ENCODE measurements at places on chromosomes 3 and 15.
A peak's percentile ranks its signal among the peaks of the same experiment; 100 is the strongest.

DNA sequence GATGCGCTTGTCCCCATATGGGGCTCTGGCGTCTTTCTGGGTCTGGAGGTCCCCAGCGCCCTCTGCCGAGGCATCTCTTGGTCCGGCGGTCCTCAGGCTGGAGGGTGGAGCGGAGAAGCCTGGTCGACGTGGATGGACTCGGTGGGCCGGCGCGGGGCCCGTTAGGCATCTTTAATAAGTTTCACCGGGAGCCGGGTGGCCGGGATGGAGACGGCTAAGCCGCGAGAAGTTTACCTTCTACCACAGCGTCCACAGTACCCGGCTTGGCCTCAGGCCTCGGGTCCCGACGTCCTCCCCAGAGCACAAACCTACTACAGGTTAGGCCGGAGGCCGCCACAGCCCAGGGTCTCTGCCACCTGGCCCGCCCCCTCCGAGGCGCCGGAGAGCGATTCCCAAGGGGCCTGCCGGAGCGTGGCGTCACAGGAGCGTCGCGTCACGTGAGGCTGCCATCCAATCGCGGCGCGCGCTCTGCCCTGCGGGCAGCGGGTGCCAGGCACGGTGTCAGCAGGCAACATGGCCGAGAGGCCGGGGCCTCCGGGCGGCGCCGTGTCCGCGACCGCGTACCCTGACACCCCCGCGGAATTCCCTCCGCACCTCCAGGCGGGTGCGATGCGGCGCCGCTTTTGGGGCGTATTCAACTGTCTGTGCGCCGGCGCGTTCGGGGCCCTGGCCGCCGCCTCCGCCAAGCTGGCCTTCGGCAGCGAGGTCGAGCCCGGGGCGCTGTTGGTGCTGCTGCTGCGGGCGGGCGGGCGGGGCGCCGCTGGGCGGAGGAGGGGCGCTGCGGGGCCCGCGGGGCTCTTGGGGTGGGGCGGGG lies at the start of gene TMEM42:
TMEM42 (plus strand) TSS at position 501 of the 814 bp plus-strand sequence; CDS start at position 514, 13 bp downstream.
- DNase-seq = peak; percentile 96

DNA sequence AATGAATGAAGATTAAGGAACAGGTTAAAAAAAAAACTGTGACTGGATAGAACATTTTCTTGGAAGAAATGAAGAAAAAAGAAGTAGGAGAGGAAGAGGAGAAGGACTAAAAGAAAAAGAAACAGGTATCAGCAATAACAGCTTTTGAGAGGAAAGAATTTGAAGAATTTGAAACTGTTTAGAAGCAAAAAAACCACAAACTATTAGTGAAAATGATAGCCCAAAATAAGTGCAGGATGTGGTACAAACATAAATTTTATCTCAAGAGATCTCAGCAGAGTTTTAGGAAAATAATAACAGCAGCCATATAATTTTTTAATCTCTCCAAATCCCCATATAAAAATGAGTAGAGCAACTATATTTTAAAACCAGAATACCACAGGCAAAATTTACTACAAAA lies 8.8 kb upstream of the A4GNT start:
- no peak for DNase-seq

DNA sequence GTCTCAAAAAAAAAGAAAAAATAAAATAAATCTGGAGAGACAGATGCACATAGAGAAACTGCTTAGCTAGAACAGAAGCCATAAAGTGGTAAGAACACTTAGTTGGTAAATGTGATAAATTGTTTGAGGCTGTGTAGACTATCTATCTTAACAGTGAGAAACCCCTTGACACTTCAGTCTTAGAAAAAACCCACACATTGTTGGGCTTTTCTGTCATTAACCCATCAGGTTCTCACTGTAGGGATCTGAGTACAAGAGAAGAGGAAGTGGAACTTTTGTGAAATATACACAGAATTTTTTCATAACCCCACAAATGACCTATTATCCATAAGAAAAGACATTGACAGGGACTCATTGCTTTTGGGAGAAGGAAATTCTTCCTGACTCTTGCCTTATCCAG lies 24.4 kb downstream of the TP63 start:
- DNase-seq = no peak

DNA sequence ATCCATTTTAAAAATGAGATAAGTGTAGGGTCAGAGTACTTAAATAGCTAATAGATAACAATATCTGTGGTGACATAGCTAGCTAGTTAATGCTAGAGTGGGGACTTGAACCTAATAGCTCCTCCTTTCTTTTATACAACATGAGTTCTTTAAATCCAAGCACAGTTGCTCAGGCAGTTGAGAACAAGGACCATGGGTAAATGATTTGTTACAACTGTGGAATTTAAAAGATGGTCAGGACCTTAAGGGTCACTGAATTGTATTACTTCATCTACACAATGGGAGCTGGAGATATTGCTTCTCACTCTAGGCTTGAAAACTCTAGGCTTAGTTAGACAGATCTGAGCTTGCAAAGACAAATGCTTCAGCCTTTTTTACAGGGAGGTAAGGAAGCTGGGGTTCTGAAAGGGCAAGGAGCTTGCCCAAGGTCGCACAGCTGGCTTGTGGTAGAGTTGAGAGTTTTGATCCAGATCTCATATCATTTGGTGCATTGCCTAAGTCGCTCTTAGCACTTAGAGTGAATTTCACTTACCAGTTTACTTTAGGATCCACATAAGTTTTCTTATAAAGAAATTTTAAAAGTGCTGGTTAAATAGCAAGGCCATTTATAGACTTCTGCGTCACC lies 90.2 kb downstream of the EDEM1 start:
- DNase-seq = no peak

DNA sequence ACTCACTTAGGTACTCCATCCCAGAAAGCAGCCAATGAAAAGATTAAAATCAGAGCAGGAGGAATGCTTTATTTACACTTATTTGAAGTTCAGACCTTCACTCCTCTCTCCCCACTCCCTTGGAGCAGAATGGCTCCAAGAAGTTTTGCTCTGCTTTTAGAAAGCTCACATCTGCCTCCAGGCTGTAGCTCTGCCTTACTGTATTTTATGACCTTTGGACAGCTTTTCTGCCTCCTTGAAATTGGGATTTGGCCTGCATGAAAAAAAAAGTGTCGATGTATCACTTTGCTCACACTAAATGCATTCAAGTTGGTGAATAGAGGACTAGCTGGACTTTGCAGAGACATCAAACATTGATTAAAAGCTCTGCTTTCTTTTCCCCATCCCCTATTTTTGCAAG lies 95.3 kb downstream of the SLC9A9 start:
- peak; percentile 60 for DNase-seq

DNA sequence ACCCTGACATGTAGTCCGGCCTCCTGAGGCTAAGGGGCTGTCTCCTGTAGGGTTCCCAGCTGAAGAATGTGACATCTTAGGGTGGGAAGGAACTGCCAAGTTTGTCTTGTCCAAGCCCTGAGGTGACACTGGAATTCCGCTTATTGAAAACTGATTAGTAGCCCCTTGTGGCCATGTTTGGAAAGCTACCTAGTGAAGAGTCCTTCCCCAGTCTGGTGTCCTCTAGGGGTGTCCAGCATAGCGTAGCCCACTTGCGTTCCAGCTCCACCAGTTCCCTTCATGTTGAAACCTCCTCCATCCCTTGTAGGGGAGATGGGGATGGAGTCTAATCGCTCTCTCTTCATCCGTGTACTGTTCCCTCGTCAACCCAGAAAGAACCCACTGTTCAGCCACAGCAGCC lies 79.5 kb downstream of the CHDH start:
- no peak for DNase-seq

GRCh38 chr3:114446600-114446999 lies 152.8 kb downstream of the TIGIT start:
- DNase-seq = peak; percentile 64

DNA sequence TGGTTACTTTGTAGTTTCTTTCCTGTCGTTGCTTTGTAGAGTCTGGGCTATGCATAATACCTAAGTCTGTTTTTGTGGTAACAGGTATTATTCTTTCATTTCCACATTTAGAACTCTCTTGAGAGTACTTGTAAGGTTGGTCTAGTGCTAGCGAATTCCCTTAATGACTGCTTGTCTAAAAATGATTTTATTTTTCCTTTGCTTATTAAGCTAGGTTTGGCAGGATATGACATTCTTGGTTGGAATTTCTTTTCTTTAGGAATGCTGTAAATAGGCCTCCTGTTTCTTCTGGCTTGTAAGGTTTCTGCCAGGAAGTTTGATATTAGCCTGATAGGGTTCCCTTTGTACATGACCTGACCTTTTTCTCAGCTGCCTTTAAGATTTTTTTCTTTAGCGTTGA lies 70.1 kb upstream of the SGO1 start:
- DNase-seq = no peak

DNA sequence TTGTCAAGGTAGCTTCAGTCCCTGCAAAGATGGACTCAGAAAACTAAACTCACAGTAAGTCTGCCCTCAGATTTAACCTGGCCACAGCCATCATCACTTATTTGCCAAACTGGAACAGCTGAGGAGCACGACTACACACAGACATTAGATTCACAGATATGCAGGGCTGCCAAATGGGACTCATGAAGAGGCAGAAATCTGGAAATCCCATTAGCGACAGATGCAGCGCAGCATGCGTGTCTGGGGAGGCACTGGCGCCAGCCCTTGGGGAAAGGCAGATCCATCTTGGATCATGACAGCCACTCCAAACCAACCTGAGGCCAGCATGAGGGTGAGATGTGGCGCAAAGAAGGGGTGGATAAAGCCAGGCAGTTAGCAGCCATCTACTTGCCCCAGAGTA lies 160.7 kb upstream of the TSC22D2 start:
- no peak for DNase-seq

- DNase-seq = no peak
Measured at GRCh38 chr3:38614091-38614490, 35.4 kb downstream of the SCN5A start.

All from brain (organoid and tissue), 16 donors.